ENCODE measurements at places on chromosomes 1 and 21. TPM values are rescaled to one million over a fixed set of nuclear protein-coding genes. Genes with fewer than 3 reads are reported as not detected.

The PM20D1 gene
- total RNA-seq = not detected

The OXCT2 gene
- 0.28 TPM for total RNA-seq

The NMNAT2 gene
- 0.56 TPM for total RNA-seq

The SGIP1 gene
- total RNA-seq = 27.1 TPM

The ANGPTL7 gene
- total RNA-seq = under 0.01 TPM

The EXO1 gene
- total RNA-seq = 18.9 TPM

The LCA5L gene
- total RNA-seq = 0.28 TPM

Data from IMR-90 (cell line).